Aorta (tissue), 5 donors: ENCODE measurements at places on chromosomes 12 and 14.
A peak's percentile ranks its signal among the peaks of the same experiment; 100 is the strongest.

GRCh38 chr12:70784042-70784668 lies 136.4 kb downstream of the PTPRR start:
- H3K36me3 ChIP-seq = no peaks in the 10 kb centered on the region
- no peak overlapping the region for H3K27ac ChIP-seq
- no peaks in the 10 kb centered on the region for H3K27me3 ChIP-seq
- DNase-seq = peak; percentile 51
- H3K4me1 ChIP-seq = no peaks in the 10 kb centered on the region

- H3K4me1 ChIP-seq = no peaks in the 10 kb centered on the region
- no peak overlapping the region for H3K4me3 ChIP-seq
- H3K36me3 ChIP-seq = no peaks in the 10 kb centered on the region
- H3K27ac ChIP-seq = no peak overlapping the region
- no peaks in the 10 kb centered on the region for H3K27me3 ChIP-seq
Measured at GRCh38 chr12:99752740-99753139, 105.2 kb downstream of the GARIN6 start.

- DNase-seq = peak; percentile 84
- no peaks in the 10 kb centered on the region for H3K27me3 ChIP-seq
- H3K4me1 ChIP-seq = peaks cover 10% of the 10 kb centered on the region
- peak overlapping the region; percentile 89 for H3K27ac ChIP-seq
- no peaks in the 10 kb centered on the region for H3K36me3 ChIP-seq
Measured at GRCh38 chr14:55580470-55581341, 699 bp downstream of the KTN1 start.

GRCh38 chr12:112985642-112986290 lies 7.4 kb downstream of the OAS2 start:
- no peaks in the 10 kb centered on the region for H3K27me3 ChIP-seq
- no peak overlapping the region for H3K27ac ChIP-seq
- no peak overlapping the region for H3K4me3 ChIP-seq
- DNase-seq = no peak

DNA sequence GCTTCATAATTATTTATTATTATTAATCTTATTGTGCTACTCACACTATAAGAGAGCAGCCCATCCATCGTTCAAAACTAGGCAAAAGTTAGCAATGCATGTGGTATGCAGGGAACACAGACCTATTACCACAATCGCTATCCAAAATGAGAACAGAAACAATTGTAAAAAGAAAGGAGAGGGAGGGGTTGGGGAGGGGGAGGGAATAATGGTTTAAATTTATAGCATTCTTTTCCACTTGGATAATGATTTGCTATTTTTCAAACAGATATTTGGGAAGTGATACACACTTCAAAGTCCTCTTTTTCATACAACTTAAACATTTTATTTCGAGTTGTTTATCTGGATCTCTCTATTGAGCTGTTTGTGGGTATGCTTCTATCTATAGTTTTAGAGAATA lies 248.6 kb upstream of the SOX5 start:
- H3K4me3 ChIP-seq = no peak overlapping the region
- H3K27me3 ChIP-seq = no peaks in the 10 kb centered on the region
- no peak overlapping the region for H3K27ac ChIP-seq
- DNase-seq = no peak
- H3K4me1 ChIP-seq = peaks cover 2% of the 10 kb centered on the region

DNA sequence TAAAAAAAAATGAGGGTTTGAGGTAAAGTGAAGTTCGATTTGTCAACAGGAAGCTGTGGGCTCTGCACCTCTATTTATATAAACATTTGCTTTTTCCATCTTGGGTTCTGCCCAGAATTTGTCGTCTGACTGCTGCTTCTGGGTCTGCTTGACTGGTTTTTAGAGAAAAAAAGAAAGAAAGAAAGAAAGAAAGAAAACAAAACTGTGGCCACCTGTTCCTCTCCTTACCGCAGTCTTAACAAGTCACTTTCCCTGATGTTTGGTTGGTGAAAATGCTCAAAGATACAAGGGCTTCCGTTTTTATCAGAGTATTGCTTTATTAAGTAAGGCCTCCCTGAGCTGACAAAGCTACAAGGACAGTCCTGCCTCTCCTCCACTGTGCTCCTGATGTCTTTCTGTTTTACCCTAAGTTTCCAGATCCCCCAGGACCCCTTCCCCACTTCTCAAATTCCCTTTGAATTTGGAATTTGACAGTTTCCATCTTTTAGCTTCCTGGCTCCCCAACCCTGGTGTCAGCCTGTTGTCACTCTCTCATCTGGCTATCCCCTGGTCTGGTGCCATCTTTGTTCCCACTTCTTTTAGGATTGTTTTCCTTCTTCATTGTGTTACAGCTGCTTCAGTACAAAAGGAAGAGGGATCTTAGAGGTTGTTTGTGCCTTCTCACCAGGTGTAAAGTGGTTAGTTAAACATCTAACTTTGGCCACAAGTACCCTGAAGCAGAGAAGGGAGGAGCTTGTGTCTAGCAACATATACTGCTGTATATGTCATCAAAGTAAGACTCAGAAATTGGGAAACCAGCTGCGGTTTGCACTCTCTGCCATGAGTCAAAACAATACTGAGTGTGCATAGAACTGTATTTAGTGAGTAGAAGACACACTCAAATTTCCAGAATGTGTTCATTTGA lies 18.0 kb downstream of the MFAP5 start:
- H3K27ac ChIP-seq = no peak overlapping the region
- H3K4me1 ChIP-seq = no peaks in the 10 kb centered on the region
- H3K4me3 ChIP-seq = no peak overlapping the region

GRCh38 chr12:67422081-67422480 lies 152.9 kb downstream of the CAND1 start:
- DNase-seq = no peak
- H3K4me1 ChIP-seq = no peaks in the 10 kb centered on the region
- no peaks in the 10 kb centered on the region for H3K36me3 ChIP-seq
- H3K27me3 ChIP-seq = peaks cover 2% of the 10 kb centered on the region
- no peak overlapping the region for H3K27ac ChIP-seq

- no peaks in the 10 kb centered on the region for H3K27me3 ChIP-seq
- no peaks in the 10 kb centered on the region for H3K4me1 ChIP-seq
- no peak overlapping the region for H3K27ac ChIP-seq
- no peaks in the 10 kb centered on the region for H3K36me3 ChIP-seq
Measured at GRCh38 chr12:130552483-130552996, 163.6 kb downstream of the RIMBP2 start.

DNA sequence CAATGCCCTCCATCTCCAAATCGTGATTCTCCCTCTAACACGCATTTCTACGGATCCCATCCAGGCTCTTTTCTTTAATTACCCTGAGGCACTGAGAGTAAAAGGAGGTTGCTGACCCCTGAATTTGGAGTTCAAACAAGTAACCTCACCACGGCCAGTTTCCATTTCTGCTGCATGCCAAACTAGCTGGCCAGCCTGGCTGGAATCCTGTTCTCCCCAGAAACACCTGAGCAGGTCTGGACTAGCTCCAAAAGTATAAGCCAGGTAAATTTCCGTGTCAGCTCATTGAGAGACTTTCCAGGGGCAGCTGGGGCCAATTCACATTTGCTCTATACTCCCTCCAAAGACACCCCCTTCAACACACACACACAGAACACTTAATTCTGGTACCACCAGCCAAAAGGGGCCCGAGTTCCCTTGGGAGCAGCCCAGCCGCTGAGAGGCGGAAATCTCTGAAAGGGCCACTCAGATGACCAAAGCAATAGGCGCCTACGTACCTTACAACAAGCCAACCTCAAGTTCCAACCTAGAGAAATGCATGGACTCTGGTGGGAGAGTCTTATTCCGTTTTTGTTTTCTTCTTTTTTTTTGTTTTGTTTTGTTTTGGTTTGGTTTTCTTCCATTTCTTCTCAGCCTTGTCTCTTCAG lies 131.4 kb downstream of the NDUFA12 start:
- H3K27me3 ChIP-seq = no peaks in the 10 kb centered on the region
- DNase-seq = no peak
- H3K36me3 ChIP-seq = no peaks in the 10 kb centered on the region
- no peaks in the 10 kb centered on the region for H3K4me1 ChIP-seq

DNA sequence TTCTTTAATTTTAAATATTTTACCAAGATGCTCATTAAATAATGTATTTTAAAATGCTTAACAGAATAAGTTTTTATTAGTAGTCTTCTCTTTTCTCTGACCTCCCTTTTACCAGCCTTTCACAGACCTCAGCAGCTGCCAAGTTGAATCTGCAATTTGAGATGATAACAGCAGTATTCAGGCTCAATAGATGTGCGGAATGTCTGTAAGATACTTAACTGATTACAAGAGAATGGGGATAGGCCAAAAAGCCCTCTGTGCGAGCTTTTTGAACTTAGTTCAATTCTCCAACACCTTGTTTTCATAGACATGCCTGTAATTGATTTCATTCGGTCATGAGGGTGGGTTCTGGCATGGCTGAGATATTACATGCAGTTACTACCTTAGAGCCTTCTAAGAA lies 277.2 kb downstream of the TMTC2 start:
- H3K27me3 ChIP-seq = no peaks in the 10 kb centered on the region
- no peak overlapping the region for H3K4me3 ChIP-seq
- H3K36me3 ChIP-seq = no peaks in the 10 kb centered on the region
- no peak for DNase-seq

DNA sequence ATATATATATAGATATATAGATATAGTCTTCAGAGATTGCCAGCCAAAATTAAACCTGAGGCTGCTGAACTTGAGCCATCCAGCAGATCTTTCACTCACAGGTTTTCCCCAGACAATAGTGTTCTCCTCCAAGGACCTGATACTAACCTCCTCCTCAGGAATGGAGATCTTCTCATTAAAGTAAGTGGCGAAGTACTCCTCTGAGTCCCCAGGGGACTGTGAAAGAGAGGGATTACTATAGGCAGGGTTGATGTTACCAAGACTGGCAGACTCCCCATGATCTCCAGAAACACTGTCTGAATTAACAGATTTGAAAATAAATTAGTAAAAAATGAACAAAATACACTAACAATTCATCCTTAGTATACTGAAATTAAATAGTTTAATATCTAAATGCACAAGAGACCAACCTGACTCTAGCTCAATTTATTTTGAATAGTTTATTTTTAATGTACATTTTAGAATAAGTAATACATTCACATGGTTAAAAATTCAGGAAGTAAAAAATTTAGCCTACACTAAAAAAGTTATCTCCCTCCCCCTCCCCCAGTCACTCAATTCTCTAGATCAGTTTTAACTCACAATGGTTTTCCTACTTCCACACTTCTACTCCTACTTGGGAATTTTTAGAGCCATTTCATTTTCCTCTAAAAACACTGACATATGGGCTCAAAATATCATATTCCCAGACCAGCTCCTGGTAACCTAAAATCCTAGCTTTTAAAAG lies 17.7 kb downstream of the SLC11A2 start:
- H3K36me3 ChIP-seq = peaks cover 5% of the 10 kb centered on the region
- H3K27me3 ChIP-seq = no peaks in the 10 kb centered on the region
- H3K27ac ChIP-seq = no peak overlapping the region
- no peak for DNase-seq

GRCh38 chr12:121131941-121132341 lies 735 bp upstream of the P2RX7 start:
- no peak overlapping the region for H3K27ac ChIP-seq
- H3K4me3 ChIP-seq = no peak overlapping the region
- no peak for DNase-seq
- no peaks in the 10 kb centered on the region for H3K4me1 ChIP-seq
- H3K36me3 ChIP-seq = no peaks in the 10 kb centered on the region

DNA sequence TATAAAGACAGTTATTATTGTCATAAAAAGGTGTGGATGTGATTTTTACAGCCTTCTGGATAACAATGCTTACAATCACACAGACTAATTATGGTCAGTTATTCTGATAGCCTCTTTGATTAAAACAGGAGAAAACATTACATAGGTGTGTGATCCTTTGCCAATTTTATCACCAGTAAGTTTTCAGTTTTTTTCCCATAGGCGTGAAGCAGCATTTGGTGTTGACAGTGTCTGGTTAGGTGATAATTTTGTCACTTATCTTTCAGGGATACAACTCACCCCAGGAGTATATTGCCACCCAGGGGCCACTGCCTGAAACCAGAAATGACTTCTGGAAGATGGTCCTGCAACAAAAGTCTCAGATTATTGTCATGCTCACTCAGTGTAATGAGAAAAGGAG lies 208.8 kb downstream of the EPS8 start:
- no peaks in the 10 kb centered on the region for H3K27me3 ChIP-seq
- H3K4me1 ChIP-seq = no peaks in the 10 kb centered on the region
- no peak for DNase-seq
- no peak overlapping the region for H3K4me3 ChIP-seq
- H3K27ac ChIP-seq = no peak overlapping the region
- H3K36me3 ChIP-seq = no peaks in the 10 kb centered on the region

- H3K27ac ChIP-seq = no peak overlapping the region
- DNase-seq = no peak
- H3K4me3 ChIP-seq = no peak overlapping the region
- H3K27me3 ChIP-seq = no peaks in the 10 kb centered on the region
- H3K36me3 ChIP-seq = no peaks in the 10 kb centered on the region
Measured at GRCh38 chr14:81516986-81517797, 16.5 kb downstream of the SEL1L start.

DNA sequence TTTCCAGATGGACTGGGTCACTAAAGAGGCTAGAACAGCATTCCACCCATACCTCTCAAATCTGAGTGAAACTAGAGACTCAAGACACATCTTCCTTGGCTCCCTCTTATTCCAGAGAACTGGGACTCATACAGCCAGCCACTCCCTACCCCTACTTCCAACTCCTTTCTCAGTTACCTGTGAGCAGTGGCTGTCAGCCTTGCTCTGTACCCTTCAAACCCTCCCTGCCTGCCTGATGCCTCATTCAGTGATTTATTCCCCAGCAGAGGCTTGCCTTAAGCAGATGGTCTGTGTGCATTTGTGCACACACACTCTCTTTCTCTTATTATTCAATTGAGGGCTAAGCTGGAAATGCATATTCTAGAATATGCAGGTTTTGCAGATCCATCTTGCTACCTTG lies 14.6 kb downstream of the GPR84 start:
- H3K27me3 ChIP-seq = no peaks in the 10 kb centered on the region
- no peak for DNase-seq
- H3K27ac ChIP-seq = no peak overlapping the region
- no peak overlapping the region for H3K4me3 ChIP-seq

DNA sequence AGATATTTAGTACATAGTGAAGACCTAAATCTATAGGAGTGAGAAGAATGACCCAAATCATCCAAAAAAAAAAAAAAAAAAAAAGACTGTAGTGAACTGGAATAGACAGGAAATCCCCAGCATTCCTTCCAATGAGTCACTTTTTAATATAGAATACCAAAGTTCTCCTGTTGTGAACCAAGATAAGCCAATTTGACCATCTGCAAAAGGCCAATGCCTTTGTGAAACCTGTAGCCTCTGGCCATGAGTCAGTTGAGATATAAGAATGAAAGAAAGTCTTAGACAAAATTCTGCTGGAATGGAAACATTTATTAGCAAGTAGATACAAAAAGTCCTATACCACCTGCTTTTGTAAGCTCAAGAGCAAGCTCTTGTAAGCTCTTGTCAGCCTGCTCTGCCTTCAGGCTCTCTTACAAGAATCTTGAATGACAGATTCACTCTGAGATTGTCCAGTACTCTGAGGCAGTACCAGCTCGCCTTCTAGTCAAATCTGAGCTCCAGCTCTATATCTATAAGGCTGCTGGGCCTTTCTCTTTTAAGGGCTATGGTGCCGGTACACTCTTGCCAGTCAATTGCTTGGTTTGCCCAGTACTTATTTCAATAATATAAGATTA lies 243.0 kb upstream of the TMTC1 start:
- DNase-seq = no peak
- no peaks in the 10 kb centered on the region for H3K27me3 ChIP-seq
- no peak overlapping the region for H3K4me3 ChIP-seq
- H3K36me3 ChIP-seq = no peaks in the 10 kb centered on the region

- peaks cover 10% of the 10 kb centered on the region for H3K4me1 ChIP-seq
- no peak for DNase-seq
- no peak overlapping the region for H3K4me3 ChIP-seq
- H3K27ac ChIP-seq = peak overlapping the region; percentile 85
Measured at GRCh38 chr14:68392393-68393141, 400.3 kb downstream of the ZFP36L1 start.

- no peaks in the 10 kb centered on the region for H3K36me3 ChIP-seq
- no peaks in the 10 kb centered on the region for H3K27me3 ChIP-seq
- H3K4me3 ChIP-seq = no peak overlapping the region
Measured at GRCh38 chr14:73248108-73248868, 11.0 kb downstream of the PAPLN start.
